ENCODE measurements at places on chromosomes 5 and 9. TPM values are rescaled to one million over a fixed set of nuclear protein-coding genes. Genes with fewer than 3 reads are reported as not detected.

SLC34A3 gene
- 0.49 TPM for total RNA-seq

SLC36A2 gene
- total RNA-seq, result 0.14 TPM

RLN2 gene
- total RNA-seq, result not detected

DNA sequence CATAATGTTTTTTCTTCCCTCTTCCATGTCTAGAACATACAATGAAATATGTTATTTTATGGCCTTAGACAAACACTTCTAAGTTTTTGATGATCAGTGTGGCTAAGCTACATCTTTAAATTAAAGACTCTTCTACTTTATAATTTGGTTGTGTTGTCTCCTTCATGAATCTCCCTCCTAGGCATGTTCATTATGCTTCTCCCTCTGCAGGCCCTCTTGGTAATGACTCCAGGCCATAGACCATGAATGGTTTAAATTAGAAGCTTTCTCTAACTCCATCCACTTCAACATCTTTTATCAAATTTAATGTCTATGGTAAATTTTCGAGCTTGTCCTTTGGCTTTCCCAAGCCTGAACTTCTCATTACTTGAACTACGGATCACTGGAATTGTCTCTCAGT is 342.7 kb upstream of the ADAMTS16 start:
- DNase-seq, result no peak

DNA sequence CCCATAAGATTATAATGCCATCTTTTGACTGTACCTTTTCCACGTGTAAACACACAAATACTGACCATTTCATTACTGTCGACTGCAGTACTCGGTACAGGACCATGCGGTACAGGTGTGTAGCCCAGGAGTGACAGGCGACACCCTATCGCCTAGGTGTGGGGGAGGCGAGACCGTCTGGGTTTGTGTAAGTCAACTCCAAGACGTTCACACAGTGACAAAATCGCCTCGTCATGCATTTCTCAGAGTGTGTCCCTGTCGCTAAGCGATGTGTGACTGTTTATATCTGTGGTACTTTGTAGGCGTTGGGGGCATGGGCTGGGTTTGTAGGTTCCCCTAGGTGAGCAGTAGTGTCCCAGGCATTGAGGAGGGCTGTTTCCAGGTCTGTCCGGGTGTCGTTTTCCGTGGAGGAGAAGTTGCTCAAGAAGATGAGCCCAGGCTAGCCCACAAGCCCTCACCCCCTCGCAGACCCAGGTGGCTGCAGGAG is 20.3 kb downstream of the NEK6 start:
- DNase-seq, result no peak

DNA sequence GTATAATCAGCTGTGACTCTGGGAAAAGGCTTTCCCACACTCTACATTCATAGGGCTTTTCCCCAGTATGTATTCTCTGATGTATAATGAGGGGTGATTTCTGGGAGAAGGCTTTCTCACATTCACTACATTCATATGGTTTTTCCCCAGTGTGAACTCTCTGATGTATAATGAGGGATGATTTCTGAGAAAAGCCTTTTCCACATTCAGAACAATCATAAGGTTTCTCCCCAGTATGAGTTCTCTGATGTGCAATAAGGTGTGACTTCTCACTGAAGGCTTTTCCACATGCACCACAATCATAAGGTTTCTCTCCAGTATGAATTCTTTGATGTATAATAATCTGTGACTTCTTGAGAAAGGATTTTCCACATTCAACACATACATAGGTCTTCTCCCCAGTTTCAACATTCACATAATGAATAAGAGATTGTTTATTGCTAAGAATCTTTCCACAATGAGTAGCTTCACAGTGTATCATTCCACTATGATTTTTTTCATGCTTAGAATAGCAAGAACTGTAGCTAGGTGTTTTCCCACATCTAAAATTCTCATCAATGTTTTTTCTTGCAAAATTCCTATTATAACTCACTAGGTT is 26.7 kb upstream of the ZNF300 start:
- no peak for DNase-seq

DNA sequence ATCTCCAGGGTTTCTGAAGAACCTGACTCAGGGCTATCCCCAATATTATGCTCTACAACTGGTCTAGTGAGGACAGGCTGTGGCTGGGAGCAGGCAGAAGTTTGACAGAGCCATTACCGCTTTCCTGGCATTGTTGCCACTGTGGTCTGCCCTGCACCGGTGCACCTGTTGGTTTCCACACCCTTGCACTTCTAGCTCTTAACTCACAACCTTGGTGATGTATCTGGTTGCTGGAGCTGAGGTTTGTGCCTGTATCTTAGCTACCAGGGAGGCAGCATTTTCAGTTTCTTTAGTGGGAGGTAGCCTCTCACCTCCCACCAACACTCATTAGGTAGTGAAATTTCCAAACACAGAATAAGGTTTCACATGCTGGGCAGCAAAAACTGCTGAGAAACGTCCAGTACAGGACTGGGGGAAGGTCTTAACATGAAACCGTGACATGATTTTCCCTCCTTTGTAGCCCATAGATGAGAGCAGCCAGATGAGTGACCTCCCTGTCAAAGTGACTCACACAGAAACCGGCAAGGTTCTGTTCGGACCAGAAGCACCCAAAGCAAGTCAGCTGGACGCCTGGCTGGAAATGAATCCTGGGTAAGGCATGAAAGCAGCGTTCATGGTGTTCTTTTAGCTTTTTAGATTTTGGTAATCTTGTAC is 57.7 kb downstream of the SMARCA2 start:
- DNase-seq, result no peak

- no peak for DNase-seq
Measured at GRCh38 chr5:54159153-54159892, 151.1 kb downstream of the ARL15 start.

DNA sequence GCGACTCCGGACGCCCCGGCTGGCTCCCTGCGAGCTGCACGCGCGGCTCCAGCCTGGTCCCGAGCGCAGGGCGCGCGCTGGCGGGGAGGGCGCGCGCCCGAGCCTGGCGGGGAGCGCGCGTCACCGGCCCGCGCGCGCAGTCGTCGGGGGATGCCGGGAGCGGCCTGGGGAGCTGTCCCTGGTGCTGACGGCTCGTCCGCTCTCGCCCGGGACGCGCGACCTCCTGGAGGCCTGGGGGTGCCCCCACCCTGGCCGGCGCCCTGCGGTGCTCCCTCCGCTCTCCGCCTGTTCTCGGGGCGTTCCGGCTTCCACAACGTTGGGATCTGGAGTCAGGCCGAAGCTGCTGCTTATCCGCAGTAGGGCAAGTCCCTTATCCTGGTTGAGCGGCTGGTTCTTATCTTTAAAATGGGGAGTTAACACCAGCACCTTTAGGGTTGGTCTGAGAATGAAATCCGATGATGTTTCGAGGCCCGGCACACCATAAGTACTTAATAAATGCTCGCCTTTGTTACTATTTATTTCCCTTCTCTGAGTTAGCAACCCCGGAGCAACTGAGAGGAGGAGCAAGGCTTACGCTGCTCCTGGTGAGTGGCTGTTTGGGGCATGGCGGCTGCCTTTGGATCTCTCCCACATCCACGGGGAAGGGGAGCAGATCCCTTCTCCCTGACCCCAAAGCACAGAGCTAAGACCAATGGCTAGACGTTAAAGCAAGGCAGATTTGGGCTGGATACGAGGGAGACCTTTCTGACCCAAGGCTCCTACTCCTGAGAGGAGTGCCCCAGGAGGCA is at the start of gene FAM163B:
TSS of gene FAM163B (minus strand) at position 79 of the 788 bp plus-strand sequence. CDS start 29,166 bp downstream, outside the sequence.
- DNase-seq, result peak; percentile 36

DNA sequence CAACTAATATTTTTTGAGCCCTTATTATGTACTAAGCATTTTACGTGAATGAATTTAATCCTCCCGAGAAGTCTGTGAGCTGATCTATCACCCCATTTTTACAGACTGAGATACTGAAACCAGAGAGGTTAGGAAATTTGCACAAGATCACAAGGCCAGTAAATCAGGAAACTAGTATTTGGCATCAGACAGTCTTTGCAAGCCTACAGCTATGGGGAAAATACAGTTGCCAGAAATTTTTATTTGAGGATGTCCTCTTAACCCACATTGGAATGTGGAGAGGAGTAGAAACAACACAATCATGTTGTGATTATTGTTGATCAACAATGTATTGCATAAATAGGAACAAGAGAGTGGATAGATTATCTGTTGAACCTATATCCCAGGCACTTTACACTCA is 2.3 kb upstream of the SLC46A2 start:
- DNase-seq, result no peak

DNA sequence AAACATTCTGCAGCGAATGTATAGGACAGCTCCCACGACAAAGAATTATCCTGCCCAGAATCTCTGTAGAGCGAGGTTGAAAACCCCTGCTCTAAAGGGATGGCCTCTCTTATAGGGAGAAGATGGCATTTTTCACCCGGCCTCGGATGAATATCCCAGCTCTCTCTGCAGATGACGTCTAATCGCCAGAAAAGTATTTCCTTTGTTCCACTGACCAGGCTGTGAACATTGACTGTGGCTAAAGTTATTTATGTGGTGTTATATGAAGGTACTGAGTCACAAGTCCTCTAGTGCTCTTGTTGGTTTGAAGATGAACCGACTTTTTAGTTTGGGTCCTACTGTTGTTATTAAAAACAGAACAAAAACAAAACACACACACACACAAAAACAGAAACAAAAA is 17.4 kb upstream of the RARS1 start:
- no peak for DNase-seq

- peak; percentile 16 for DNase-seq
Measured at GRCh38 chr5:56900858-56901578, 8.4 kb upstream of the SETD9 start.

DNA sequence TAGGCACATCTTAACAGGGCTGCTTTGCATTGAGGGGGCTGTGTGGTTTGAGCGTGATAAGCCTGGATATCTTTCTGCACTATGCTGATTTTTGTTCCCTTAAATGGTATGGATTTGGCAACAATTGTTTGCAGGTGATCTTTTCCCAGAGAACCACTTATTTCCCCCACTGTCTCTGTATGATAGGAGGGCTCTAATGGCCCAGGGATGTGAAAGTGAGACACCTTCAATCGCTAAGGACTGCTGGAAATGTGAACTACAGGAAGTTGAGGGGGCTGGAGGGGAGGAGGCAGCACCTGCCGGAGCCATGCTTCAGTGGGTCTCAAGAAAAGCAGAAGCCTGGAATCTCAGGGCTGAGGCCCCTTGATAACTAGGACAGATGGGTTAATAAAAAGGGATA is 29.4 kb downstream of the SYK start:
- no peak for DNase-seq

DNA sequence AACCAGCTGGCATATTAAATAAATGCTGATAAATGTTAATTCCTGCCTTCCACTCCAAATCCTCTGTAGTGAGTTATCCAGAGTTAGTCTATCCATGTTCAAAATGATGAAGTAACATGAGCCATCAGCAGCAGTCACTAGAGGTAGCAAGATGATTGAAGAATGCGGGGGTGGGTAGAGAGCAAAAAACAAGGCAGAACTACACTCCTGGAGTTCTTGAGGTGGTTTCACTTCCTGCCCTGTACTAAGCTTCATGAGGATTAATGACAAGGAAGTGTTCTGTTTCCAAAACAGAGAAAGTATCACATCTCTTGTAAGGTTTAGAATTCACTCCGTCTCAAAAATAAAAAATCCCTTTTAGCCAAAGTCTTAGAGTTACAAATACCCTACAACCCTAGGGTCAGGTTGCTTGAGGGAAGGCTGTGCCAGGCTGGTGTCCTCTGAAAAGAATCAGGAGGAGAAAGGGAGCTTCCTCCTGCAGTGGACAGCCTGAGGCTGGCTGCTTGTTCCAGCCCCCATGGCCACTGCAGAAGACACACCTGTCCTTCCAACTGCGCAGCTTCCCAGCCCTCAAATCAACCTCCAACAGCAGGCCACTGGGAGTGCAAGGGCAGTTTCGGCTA is 180.2 kb downstream of the DENND1A start:
- no peak for DNase-seq
